ENCODE measurements at places on chromosomes 13 and 19.
A peak's percentile ranks its signal among the peaks of the same experiment; 100 is the strongest.

GRCh38 chr13:62113179-62113578 lies 697.5 kb upstream of the PCDH20 start:
- DNase-seq, result no peak

DNA sequence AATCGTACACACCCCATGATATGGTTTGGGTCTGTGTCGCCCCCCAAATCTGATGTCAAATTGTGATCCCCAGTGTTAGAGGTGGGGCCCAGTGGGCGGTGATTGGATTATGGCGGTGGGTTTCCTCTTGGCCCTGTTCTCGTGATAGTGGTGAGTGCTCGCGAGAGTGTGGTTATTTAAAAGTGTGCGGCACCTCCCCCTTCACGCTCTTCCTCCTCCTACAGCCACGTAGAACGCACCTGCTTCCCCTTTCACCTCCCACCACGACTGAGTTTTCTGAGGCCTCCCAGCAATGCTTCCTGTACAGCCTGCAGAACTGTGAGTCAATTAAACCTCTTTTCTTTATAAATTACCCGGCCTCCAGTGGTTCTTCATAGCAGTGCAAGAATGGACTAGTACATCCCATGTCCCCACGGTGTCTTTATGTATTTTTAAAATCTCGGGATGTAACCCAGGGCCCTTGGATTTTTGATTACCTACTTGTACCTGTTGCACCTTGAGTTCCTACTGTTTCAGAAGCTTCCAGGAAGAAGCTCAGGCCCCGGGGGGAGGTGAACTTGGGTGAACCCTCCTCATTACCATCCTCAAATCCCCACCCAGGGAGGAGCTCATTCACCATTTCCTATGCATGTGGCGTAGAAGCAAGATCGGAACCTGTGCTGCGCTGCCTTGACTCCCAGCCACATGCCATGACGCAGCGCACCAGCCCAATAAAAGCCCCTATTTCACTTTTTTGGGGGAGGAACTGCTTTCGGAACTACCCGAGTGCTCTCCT lies 52.4 kb downstream of the TEX29 start:
- no peak for DNase-seq

DNA sequence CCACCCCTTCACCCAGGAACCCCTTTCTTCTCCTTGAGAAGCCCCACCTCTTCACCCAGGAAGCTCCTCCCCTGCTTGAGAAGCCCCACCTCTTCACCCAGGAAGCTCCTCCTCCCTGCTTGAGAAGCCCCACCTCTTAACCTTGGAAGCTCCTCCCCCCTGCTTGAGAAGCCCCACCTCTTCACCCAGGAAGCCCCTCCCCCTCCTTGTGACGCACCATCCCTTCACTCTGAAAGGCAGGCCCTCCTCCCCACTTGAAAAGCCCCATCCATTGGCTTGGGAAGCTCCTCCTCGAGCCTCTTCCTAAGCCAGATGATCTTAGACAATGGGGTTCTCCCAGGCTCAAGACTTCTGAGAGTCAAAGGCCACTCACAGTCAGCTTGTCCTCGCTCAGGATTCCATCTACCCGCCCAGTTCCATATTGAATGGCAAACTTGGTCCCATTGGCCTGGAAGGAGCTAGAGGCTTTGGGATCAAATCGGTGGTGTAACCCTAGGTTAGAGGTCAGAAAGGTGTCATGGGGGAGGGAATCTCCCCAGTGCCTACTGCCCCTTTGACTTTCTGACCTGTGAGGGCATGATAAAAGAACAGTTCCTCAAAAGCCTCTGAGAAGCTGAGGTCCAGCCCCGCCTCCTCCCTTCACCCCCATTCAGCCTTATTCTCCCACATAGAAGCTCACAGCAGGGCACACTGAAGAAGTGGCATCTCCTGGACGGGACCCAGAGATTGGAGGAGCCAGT lies 4.0 kb downstream of the NAPSA start:
- DNase-seq, result no peak

- no peak for DNase-seq
Observed at GRCh38 chr19:55600662-55601028, 557 bp downstream of the ZNF524 start.

- DNase-seq, result no peak
Observed at GRCh38 chr19:48646722-48647216, 782 bp upstream of the CA11 start.

DNA sequence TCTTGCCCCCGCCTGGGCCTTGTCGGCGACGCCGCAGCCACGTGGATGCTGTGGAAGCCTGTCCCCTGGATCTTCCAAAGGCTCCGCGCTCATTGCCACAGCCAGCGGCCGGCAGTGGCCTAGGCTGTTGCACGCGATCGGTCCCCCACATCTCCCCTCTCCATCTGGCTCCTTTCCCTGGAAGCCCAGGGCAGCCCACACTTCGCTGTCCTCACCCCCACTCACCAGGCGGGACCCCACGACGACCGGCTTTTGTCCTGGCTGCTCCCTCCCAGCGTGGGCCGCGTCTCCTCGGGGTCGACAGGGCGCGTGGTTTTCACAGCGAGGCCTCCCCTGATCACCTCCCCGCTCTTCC lies 605 bp upstream of the TEX30 start:
- DNase-seq, result peak; percentile 42

GRCh38 chr13:20460761-20461160 lies 64.9 kb downstream of the CRYL1 start:
- no peak for DNase-seq

DNA sequence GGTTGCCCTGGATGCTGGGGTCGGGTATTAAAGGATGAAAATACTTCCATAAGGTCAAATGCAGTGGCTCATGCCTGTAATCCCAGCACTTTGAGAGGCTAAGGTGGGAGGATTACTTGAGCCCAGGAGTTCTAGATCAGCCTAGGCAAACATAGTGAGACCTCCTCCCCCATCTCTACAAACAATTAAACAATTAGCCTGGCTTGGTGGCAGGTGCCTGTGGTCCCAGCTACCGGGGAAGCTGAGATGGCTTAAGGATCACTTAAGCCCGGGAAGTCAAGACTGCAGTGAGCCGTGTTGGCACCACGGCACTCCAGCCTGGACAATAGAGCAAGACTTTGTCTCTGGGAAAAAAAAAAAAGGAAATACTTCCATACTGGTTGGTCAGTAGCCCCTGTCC lies 1.5 kb downstream of the KLK11 start:
- DNase-seq, result no peak

- no peak for DNase-seq
Observed at GRCh38 chr19:10138879-10139795, 19.4 kb upstream of the EIF3G start.

- DNase-seq, result no peak
Observed at GRCh38 chr13:60797112-60797511, 400.1 kb downstream of the TDRD3 start.

- DNase-seq, result no peak
Observed at GRCh38 chr19:18898607-18899408, 2.9 kb upstream of the CERS1 start.

GRCh38 chr13:21518617-21519144 lies 59.6 kb upstream of the ZDHHC20 start:
- no peak for DNase-seq

DNA sequence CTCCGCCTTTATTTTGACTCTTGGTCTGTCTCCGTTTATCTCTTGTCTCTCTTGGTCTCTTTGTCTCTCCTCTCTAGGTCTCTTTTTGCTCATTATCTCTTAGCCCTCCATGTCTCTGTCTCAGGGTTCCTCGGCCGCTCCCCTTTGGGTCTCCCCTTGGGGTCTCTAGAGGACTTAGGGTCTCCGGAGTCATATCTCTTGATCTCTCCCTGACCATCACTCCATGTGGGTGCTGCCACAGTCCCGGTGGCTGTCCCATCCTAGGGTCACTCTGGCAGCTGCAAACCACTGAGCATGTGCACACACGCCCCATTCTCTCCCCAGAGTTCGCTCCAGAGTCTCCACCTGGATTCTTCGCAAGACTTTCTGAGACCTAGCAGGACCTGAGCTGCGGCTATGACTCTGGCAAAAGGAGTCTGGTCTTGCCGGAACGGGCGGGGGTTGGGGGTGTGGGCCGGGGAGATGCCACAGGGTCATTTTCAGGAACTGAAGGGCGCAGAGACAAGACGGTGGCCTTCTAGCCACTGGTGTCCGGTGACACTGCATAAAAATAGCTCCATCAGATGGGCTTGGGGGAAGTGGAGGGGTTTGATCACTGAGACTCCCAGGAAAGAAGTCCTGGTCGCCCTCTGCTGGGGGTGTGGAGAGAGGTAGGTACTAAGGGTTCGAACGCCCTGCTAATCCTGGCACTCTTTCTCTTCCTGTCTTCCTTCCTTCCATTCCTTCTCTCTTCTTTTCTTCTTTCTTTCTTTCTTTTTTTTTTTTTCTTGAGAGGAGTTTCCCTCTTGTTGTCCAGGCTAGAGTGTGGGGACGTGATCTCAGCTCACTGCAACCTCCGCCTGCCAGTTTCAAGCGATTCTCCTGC lies 1.2 kb upstream of the KCNA7 start:
- DNase-seq, result no peak

- DNase-seq, result no peak
Observed at GRCh38 chr19:47081095-47081494, 32.5 kb downstream of the ZC3H4 start.

DNA sequence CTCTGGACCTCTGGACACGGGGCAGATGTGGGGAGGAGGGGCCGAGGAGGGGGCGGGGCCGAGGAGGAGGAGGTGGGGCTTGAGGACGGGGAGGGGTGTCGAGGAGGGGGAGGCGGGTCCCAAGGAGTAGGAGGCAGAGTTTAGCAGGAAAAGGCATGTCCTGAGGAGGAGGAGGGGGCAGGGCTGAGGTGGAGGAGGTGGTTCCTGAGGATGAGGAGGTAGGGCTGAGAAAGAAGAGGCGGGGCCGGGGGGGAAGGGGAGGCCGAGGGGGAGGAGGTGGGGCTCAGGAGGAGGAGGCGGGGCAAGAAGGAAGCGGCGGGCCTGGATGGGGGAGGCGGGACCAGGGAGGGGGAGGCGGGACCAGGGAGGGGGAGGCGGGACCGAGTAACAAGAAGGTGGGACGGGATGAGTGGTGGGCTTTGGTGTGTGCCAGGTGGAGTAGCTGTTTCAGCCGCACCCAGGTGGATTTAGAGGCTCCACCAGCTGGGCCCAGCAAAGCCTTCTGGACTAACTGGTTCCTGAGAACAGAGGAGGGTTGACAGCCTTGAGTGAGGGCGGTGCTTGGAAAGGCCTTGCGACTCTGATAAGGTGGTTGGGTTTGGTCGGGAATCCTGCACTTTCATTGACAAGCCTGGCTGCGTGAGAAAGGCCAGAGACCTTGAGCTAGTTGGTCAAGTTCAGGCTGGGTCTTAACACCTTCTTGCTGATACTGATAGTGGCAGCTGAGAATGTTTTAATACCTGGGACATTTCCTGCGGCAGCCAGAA lies 7.7 kb downstream of the TECR start:
- no peak for DNase-seq

DNA sequence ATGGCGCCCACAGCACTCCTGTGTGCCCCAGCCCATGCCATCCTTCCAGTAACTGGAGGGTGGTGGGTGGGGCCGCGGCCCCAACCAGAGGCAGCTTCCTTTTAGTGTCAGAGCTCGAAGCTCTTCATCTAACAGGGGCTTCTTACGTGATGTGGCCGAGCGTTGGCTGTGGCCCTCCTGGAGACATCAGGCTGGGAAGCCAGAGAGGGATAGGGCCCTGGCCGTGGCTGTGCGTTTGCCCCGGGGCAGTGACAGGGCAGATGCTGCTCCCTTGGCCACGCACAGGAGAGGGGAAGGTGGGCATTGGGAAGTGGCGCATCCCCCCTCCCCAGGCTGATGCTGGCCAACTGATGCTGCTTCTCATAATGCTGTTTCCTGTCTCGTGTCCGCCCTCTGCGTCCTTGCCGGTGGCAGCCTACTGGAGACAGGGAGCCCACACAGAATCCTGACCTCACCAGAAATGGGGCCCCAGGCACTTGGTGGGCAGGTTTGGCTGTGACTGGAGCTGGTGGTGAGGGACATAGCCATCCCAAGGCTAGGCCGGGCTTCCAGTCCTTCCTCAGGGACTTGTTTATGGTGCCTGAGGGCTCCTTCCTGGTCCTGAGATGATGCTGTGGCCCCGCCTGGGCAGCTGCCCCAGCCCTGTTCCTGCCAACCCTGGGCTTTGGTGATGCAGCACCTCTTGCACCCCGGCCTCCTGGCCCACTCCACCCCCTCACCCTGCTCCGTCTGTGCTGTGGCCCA lies 34.3 kb downstream of the ATP4B start:
- no peak for DNase-seq

DNA sequence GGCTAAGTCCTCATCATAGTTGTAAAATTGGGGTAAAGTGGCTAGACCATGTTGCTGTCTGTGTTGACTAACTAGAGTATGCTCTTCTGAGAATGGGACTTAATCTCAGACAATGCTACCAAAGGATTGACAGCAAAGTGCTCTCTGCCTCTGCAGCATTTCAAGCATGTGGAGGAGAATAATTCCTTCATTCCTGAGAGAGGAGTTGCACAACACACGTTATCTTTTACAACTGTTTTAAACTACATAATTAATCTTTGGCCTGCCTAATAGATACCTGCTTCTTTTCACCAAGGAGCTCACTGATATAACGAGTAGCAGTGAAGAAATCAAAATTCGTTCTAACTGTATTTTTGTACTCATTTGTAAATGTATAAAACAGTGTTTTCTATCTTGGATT lies 2172.2 kb downstream of the PCDH9 start:
- no peak for DNase-seq

- DNase-seq, result no peak
Observed at GRCh38 chr13:37863708-37864107, 5.9 kb downstream of the TRPC4 start.

DNA sequence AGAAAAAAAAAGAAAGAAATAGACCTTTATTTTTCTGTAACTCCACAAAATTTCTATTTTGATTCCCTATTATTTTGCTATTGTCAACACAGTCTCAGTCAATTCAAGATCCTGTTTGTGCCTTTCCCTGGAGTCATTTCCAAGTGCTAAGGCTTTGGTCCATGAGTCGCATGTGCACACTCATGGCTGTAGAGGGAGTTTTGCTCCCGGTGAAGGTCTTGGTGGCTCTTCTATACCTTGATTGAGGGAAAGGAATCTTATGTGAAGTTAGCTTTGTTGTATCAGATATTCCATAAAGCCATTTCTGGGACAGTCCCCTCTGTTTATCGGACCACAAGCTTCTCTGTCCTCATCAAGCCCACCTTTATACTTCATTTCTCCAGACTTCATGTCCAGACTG lies 58.7 kb upstream of the ALOX5AP start:
- no peak for DNase-seq

DNA sequence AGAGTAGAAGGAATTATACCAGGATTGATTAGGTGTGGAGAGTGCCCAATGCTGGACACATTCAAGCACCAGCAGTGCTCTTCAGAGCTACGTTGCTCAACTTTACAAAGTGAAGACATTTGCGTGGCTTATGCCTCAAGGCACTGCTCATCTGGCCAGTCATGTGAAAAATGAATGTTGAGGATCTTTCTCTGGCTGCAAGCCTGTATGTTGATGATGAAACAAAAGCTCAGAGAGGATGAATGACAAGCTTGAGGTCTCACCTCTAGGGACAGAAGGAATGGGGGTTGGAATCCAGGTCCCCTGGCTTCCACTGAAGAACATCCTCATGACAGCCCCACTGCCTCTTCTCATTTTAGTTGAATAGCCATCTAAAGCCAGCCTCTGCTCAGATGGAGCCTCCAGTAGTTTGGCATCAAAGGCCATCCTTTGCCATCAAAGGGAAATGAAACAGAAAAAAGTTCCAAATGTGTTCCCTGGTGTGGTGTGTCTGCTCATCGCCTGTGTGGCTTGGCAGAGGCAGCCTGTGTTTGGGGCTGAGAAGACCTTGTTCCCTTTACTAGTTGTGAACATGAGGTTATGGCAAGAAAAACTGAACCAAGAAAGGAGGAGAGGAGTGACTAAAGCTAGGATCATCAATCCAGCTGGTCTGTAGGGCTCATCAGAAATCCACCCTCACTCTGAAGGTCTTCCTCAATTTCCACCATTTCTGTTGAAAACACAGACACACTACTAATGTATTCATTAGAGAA lies 114.0 kb upstream of the KL start:
- no peak for DNase-seq
